ENCODE measurements at places on chromosomes 5 and 9.

- DNase-seq, result no peak
Observed at GRCh38 chr5:178454821-178455479, 135.2 kb downstream of the COL23A1 start.

DNA sequence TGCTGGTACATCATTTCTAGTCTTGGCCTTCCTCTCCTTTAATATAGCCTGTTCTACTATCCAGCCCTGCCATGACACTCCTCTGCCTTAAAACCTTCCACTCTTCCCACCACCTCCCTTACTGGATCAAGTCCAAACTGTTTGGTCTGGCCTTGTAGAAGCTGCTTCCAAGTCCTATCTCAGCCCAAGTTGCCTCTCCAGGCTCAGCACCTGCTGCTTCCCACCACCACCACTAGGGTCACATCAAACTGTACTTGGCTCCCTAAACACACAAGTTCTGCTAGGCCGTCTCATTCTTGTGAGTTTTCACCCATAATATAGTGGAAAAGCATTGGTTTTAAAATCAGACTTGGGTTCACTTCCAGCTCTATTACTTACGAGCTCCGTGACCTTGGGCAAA lies 1.4 kb downstream of the NDUFA8 start:
- peak; percentile 77 for DNase-seq

DNA sequence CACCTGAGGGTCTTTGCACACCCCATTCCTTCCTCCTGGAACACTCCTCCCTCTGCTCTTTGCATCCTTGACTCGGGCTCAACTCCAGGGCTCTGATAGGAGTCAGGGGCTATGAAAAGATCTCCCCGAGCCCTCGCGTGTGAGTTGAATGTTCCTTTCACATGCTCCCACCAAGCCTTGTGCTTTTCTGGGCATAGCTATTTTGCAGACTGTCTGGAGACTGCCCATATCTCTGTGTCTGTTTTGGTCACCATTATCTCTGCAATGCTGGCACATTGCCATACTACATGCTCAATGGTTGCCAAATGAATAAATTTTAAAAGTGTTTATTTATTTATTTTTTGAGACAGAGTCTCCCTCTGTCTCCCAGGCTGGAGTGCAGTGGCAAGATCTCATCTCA lies 56.9 kb upstream of the PLPP1 start:
- no peak for DNase-seq

DNA sequence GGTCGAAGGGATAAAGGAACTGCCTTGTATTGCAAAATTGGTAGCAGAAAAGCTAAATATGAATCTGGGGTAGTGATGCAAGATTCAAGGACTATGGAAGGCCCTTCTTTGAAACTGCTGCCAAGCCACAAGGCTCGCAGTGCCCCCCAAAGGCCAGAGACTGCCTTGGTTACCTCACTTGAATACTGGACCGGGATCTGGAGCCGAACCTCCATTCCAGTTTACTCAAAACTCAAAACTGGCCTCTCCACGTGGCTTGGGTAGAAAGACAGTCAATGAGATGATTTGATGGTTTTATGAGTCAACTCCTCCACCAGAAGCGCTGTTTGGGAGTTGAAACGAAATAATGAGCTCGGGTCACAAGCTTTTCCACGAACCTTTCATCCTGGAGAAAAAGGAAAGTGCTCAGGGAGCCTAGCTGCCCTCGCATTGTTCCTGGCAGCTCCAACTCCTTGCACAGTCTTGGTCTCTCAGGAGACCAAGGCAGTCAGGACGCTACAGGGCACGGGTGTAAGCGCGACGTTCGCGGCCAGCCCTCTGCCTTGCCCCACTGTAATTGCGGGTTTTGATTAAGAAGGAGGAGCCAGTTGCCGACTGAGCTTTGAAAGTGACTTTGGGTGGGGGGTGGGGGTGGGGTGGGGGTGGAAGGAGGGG lies 2.8 kb downstream of the ST8SIA4 start:
- peak; percentile 61 for DNase-seq

- DNase-seq, result no peak
Observed at GRCh38 chr5:156402387-156402921, 75.5 kb downstream of the SGCD start.

DNA sequence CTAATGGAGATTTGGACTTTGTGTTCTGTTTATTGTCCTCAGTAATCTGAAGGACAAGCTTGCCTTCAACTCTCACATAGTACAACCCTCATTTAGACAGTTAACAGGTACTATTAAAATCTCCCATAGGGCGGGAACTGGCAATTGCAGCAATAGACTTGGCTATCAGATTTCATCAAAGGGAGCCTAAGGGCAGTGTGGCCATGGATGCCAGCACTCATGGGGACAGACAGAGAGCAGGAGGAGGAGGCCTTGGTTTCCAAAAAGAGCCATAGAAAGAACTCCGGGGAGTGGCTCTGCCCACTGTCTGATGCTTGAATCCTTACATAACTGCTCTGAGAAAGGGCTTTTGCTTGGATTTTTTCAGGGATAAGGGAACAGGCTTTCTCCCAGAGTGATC lies 6.8 kb downstream of the SLC36A1 start:
- DNase-seq, result no peak

DNA sequence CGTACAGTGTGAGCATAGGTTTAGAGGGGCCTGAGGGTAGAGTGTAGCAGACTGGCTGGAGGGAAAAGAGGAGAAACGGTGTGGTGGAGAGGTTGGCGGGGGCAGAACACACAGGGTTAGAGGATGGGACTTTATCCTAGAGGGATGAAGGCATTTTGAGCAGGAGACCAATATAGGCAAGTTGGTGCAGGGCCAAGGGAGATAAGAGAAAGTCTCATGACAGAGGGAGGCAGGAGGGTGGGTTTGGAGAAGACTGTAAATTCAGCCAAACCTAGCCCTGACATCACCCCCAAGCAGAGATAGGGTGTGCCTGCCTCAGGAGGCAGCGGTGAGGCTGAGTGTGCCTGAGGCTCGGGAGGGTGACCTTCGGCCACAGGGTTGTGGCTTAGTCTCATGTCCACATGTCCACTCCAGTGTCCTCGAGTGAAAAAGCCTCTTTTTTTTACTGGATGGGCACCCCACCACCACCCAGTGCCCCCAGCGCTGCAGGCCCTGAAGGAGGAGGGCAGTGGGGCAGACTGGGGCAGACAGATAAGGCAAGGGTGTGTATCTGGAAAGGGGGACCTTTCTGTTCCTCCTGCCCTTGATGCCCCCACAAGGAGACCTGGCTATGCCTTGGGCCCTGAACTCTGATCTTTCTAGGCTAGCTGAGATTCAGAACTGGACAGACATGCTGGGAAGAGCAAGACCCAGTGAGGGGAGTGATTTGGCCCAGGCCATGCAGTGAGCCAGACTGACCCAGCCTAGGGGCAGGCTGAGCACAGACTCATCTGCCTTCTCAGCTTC lies 108.7 kb downstream of the RGS3 start:
- DNase-seq, result no peak

- no peak for DNase-seq
Observed at GRCh38 chr9:130305381-130305780, 39.8 kb downstream of the HMCN2 start.

DNA sequence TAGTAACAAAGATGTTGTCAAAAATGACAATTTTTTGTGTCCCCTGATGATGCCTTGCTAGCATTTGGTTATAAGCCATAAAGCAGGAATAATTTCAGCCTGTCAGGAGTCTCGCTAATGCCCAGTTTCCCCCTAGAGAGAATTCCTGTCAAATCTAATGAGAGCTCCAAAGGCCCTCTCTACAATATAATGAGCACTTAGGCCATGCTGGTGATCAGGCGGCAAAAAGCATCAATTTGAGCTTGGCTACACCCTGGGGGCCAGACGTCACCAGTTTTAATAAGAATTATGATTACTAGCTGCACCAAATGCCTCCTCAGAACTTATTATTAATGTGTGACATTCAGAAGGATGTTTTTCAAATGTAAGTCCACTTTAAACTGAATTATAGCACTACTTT lies 6.1 kb downstream of the TLE1 start:
- DNase-seq, result no peak

- no peak for DNase-seq
Observed at GRCh38 chr5:100276071-100276470, 259.1 kb upstream of the FAM174A start.

GRCh38 chr5:12237837-12238575 lies 333.8 kb upstream of the CTNND2 start:
- no peak for DNase-seq

DNA sequence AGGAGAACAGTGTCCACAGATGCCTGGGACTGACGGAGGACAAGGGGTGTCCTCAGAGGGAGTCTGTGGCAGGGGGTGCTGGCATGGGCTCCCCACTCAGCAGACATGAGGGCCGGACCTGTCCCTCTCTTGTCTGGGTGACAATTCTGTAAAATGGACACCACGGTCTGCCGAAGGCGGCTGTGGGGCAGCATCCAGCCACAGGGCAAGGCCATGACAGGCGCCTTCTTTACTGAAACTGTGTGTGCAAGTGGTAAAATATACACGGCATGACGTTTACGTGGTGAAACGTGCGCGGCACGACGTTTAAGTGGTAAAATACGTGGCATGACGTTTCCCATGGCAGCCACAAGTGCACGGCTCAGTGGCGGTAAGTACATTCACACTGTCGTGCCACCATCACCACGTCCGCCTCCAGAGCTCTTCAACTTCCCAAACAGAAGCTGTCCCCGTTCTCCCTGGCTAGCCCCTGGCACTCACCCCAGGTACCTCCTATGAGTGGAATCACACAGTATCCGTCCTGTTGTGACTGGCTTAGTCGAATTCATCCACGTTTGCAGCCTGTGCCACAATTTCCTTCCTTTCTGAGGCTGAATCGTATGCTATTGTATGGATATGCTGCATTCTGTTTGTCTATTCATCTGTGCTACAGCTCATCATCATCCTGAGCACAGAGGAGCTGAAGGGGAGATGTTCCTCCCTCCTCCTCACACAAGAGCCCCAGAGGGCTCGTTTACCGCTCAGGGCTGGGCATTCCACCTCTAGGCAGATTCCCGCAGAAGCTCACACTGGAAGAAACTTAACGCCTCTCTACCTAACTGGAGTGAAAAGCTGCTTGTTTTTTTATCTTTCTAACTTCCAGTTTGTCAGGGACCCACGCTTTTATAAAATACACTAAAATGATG lies 52.5 kb downstream of the COL23A1 start:
- DNase-seq, result no peak

- DNase-seq, result no peak
Observed at GRCh38 chr5:89293810-89294209, 410.8 kb upstream of the MEF2C start.

GRCh38 chr5:107146901-107147300 lies 523.8 kb downstream of the EFNA5 start:
- no peak for DNase-seq

DNA sequence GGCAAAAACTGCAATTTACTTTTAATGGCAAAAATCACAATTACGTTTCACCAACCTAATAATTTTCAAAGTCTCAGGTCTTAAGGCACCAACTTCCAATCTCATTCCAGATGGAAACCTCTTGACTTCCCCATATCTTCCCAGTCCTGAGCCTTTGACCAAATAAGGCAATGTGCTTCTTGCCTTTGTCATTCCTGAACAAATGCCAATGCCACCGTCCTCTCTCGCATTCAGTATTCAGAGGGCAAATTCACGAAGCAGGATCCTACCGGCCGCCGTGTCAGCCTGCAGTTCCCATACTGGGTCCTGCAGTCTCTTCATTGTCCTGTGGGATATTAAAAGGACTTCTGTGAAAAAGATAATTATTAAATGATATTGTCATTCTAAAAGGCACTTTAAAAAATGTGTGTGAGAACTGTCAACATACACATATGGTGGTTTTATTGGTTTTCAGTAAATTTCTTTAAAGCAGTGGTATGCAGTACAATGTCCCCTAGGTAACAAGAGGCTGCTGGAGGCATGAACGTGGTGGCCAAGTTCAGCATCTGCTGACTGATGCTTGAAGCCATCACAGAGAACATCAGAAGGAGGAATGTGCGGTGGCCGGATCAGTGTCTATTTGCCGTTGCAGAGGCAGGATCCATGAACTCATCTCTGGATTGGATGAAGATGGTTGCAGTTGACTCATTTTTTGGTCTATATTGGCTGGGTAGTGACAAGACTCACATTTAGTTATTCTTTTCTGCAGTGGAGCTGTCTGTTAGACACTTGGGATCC lies 101.4 kb upstream of the IRX4 start:
- no peak for DNase-seq

GRCh38 chr9:107688728-107689127 lies 199.2 kb upstream of the KLF4 start:
- no peak for DNase-seq

DNA sequence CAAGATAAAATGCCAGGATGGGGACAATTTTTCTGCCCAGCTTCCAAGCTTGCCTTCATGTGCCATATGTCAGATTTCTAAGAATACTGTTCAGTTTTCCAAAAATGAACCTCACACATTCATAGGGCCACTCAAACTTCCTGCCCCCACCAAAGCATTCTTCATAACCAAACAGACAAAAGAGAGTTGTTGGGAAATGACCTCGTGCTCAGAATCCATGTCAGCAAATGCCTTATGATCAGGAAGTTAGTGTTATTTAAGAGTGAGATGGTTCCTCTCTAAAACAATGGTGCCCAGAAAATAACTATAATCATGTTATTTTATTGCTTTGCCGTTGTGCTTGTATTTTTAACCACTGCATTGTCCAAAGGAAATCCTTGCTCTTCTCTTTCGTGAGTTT lies 208.2 kb downstream of the ZNF608 start:
- peak; percentile 98 for DNase-seq
